Stimulated activated CD4-positive, alpha-beta T cell treated with anti-CD3 and anti-CD28 coated beads, Interleukin-15, amount 100 ng/mL, for 1 hour (primary cell): ENCODE measurements at places on chromosomes 7 and 10.

GRCh38 chr7:123871998-123872867 is 27.3 kb downstream of the HYAL4 start:
- no peak for DNase-seq

GRCh38 chr10:62746951-62747729 is 57.4 kb upstream of the ADO start:
- DNase-seq: no peak

- no peak for DNase-seq
Measured at GRCh38 chr10:125709553-125710474, 9.7 kb upstream of the EDRF1 start.

- DNase-seq: no peak
Measured at GRCh38 chr10:92452313-92452712, 121.6 kb downstream of the IDE start.

- no peak for DNase-seq
Measured at GRCh38 chr7:106643216-106644000, 17.6 kb downstream of the CCDC71L start.

- no peak for DNase-seq
Measured at GRCh38 chr7:112162142-112162766, 43.9 kb downstream of the DOCK4 start.
